Mucosa of gallbladder (tissue), 1 donor: ENCODE measurements at places on chromosomes 12 and 14. TPM values are rescaled to one million over a fixed set of nuclear protein-coding genes. Genes with fewer than 3 reads are reported as not detected.
A peak's percentile ranks its signal among the peaks of the same experiment; 100 is the strongest.

The CELA1 gene
- not detected for total RNA-seq

The CLEC2D gene
- 9.0 TPM for total RNA-seq

The B3GNT4 gene
- 0.23 TPM for total RNA-seq

The ARHGAP9 gene
- 20.4 TPM for total RNA-seq

The SYNDIG1L gene
- total RNA-seq: 0.26 TPM

The PCED1B gene
- 9.5 TPM for total RNA-seq

The SELPLG gene
- 22.4 TPM for total RNA-seq

The CHMP4A gene
- 53.0 TPM for total RNA-seq

The SLC22A17 gene
- total RNA-seq: 64.3 TPM

The POMT2 gene
- total RNA-seq: 36.5 TPM

The SRRM4 gene
- total RNA-seq: 0.03 TPM

DNA sequence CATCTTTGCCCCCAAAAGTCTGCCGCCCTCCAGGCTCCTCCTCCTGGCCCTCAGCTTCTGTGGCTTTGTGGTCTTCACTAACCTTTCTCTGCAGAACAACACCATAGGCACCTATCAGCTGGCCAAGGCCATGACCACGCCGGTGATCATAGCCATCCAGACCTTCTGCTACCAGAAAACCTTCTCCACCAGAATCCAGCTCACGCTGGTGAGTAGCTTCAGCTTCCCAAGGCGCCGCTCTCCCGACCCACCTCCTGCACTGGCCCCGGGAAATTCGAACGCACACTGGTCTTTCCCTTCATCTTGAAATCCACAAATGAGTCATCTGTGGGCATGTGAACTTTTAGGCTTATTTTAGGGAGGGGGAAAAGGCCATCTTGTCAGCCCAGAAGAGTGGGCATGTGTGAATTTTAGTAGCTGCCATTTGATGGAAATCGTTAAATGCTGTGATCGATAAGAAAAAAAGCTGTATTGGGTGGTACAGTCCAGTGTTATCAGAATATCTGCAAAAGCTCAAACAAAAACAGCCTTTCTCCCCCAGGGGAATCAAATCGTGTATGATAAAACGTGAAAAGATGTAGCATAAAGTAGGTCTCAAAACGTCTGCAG lies 700 bp downstream of the SLC35E3 start:
- DNase-seq: peak; percentile 47

- DNase-seq: peak; percentile 66
Measured at GRCh38 chr14:90903101-90903500, 86.9 kb upstream of the TTC7B start.

GRCh38 chr14:100106250-100107112 lies 41.3 kb downstream of the EVL start:
- no peak for DNase-seq

DNA sequence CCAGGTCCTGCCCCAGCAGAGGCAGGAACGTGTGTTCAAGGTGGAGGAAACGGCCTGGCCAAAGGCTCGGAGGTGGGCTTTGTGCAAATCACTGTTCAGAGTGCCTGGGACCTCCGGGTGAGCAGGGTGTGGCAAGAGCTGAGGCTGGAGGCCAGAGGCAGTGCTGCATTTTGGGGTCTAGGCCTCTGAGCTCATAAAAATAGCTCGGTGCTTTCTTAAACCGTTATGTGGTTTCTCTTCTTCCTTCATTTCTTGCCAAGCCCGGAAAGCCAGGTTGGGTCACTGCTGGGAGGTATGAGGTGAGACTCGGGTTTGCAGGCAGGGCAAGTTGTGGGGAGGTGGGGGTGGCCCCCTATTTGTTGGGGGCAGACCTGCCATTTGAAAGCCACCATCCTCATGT lies 178.8 kb upstream of the MYL2 start:
- DNase-seq: no peak

GRCh38 chr14:50000380-50001150 lies 107.7 kb downstream of the ARF6 start:
- DNase-seq: peak; percentile 64

DNA sequence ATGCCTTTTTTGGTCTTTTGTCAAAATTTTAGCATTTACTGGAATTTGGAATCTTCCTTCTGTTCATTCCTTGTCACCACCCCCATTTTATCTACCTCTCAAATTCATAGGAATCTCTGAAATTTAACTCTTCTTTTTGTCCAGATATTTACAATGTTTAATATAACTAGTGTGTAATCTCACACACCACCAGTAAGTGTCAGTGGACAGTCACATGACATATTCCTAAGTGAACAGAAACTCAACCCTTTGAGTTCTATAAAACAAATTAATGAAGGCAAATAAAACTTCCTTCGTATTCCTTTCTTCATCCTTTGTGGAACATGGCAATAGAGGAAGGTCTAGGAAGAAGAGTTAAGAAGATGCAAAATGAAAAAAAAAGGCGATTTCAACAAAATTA lies 26.6 kb downstream of the ATF7 start:
- no peak for DNase-seq

GRCh38 chr12:86929962-86930361 lies 673.8 kb upstream of the MGAT4C start:
- no peak for DNase-seq

DNA sequence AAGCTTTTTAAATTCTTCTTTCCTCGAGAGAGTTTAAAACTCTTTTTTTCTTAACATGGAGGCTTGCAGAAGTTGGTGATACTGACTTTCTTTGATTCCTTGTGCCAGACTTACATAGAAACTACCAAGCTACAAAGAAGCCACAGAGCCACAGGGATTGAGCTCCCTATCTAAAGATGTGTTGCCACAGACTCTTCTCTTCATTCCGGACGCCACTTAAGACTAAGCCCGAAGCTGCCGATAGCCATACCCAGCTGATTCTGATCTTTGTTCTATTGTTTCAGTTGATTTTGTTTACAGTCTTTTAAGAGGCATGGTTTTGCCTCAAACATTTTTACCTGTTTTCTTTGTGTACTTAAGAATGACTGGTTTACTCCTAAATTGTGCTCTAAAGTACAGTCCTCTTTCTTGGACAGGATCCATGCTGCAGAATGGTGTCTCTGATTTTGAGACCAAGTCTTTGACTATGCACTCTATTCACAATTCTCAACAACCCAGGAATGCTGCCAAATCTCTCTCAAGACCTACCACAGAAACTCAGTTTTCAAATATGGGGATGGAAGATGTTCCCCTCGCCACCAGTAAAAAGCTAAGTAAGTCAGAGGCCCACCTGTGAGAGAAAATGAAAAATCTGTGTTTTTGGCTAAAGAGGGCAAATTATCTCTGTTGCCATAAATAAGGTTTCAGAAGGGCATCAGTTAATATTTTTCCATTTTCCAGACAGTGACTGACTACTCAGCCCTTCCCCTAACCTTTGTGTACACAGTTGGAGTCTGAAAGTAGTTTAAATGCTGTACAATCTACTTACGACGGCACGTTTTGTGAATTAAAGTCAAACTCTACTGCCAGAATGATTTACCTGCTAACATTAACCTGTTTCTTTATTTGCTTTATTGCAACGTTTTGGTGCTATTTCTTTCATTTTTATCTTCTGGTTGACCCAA lies 42.1 kb upstream of the KCNH3 start:
- no peak for DNase-seq

- no peak for DNase-seq
Measured at GRCh38 chr12:113994051-113994450, 27.9 kb upstream of the RBM19 start.

DNA sequence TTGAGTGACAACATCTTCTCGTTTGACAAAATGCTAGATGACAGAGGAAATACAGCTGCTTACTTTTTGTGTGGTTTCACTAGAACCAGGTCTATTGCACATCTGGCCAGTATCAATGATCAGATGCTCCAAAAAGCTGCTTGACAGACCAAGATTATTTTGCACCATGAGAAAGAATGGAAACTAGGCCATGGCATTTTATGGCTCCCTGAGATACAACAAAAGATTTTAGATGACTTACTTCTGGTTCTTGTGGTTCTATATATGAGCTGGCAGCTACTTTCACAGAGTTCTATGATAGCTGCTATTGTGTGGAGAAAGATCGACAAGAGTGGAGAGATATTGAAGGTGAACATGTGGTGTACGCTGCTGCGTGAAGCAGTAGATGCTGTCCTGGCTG lies 25.9 kb upstream of the PPFIBP1 start:
- no peak for DNase-seq

- no peak for DNase-seq
Measured at GRCh38 chr14:71399057-71399487, 491.8 kb downstream of the PCNX1 start.

- no peak for DNase-seq
Measured at GRCh38 chr12:59382282-59383078, 213.3 kb upstream of the SLC16A7 start.

DNA sequence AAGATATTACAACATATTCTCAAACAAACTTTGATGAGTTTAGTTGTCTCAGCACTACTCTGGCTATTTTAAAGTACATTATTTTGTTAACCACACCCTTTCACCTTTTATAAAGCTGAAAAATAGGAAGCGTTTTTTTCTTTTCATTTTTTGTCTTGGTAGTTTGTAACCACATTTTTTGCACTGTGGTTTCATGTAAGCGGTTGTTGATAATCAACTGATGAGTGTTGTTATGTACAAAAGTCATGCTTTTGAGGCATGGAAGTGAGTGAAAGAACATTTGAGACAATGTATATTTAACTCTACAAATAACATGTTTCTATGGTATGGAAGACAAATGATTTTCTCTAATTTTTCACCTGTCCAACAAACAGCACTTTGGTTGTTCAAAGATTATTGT lies 52.1 kb upstream of the ATP2B1 start:
- DNase-seq: no peak

- no peak for DNase-seq
Measured at GRCh38 chr14:67994531-67994930, 175.0 kb downstream of the RAD51B start.

DNA sequence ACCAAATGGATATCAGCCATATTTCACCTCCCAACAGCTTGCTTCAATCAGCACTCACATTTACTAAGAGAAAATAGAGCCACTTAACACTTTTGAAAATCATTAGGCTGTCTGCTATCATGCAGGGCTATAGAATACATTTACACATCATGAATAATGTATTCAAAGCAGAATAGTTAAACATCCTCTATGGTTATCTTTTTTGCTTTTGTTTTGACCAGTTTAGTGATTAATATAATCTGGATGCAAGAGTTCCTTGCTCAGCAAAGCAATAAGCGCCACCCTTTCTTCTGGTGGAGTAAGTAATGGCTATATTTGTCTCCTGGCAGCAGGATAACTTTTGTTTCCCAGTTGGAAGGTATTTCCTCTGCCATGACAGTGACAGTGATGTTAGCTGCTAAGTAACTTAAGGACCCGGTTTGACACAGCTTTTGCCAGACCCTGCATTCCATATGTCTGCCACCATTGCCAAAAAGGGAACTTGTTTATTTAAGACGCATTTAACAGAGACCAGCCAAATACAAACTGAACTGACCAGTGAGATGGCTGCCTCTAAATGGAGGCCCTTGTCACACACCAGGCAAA lies 70.3 kb upstream of the NR2C1 start:
- no peak for DNase-seq

GRCh38 chr12:59182191-59182590 lies 261.9 kb upstream of the LRIG3 start:
- no peak for DNase-seq

DNA sequence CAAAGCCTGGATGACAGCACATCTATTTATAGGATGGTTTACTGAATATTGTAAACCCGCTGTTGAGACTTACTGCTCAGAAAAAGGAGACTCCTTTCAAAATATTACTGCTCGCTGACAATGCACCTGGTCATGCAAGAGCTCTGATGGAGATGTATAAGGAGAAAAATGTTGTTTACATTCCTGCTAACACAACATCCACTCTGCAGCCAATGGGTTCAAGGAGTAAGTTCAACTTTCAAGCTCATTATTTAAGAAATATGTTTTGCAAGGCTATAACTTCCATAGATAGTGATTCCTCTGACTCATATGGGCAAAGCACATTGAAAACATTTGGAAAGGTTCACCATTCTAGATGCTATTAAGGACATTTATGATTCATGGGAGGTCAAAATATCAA lies 201.7 kb downstream of the SNAPC1 start:
- no peak for DNase-seq

GRCh38 chr14:42185718-42186117 lies 579.0 kb downstream of the LRFN5 start:
- no peak for DNase-seq
